Fibroblast of skin of left biceps (primary cell): ENCODE measurements at places on chromosomes 16 and 17.

- DNase-seq: no peak
Observed at GRCh38 chr16:82623241-82623640, 3.5 kb upstream of the CDH13 start.

DNA sequence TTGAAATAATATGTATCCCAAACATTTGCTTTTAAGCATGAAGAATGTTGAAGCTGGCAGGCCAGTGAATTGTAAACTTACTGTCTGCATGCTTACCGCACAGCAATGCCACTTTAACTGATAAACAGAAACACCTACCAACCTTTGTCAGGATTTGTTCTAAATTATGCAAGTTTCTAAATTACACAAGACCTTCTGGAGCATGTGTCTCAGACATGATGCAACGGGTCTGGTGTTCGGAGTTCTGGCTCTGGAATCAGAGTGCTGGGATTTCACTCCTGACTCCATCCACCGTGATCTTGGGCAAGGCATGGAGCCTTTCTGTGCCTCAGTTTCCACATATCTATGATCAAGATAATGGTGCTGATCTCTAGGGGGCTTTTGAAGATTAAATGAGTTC lies 111.2 kb downstream of the CCT6B start:
- no peak for DNase-seq

DNA sequence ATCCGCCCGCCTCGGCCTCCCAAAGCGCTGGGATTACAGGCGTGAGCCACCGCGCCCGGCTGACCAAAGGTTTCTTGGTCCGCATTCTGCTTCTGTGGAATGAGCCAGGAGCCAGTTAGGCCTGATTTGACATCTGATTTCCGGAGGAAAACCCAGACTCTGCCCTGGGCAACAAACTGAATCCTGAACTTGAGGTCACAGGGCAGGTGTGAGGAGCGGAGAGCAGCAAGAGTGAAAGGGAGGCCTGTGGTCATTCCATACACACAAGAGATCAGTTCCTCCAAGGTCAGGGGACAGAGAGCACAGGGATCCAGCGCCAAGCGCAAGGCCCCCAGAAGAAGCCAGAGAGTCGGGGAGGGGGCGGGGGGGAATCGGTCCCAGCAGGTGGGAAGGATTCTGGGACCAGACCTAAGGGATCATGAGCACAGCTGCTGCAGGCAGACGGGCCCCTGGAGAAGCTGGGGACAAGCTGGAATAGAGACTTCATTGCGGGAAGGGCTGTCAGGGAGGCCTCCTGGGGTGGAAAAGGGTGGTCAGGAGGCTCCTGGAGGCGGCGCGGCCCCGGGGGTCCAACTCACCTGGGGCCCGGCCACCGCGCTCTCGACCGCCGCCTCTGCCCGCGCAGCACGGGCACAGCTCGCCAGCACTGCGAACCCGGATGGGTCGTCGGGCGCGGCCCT lies 436 bp downstream of the SHPK start:
- DNase-seq: no peak

DNA sequence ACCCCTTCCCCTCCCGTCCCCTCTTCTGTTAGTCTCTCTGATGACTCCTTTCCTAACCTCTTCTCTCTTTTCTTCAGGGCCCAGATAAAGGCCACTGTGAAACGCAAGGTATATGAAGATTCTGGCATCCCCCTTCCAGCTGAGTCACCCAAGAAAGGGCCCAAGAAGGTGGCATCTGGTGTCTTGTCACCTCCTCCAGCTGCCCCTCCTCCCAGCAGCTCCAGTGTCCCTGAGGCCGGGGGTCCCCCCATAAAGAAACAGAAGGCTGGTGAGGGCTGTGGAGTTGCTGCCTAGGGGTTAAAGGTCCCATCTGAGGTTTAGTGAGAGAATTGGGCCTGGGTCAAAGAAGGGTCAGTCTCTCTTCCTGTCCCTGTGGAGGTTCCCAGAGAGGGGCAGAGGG lies 4.0 kb downstream of the RNASEK start:
- no peak for DNase-seq

DNA sequence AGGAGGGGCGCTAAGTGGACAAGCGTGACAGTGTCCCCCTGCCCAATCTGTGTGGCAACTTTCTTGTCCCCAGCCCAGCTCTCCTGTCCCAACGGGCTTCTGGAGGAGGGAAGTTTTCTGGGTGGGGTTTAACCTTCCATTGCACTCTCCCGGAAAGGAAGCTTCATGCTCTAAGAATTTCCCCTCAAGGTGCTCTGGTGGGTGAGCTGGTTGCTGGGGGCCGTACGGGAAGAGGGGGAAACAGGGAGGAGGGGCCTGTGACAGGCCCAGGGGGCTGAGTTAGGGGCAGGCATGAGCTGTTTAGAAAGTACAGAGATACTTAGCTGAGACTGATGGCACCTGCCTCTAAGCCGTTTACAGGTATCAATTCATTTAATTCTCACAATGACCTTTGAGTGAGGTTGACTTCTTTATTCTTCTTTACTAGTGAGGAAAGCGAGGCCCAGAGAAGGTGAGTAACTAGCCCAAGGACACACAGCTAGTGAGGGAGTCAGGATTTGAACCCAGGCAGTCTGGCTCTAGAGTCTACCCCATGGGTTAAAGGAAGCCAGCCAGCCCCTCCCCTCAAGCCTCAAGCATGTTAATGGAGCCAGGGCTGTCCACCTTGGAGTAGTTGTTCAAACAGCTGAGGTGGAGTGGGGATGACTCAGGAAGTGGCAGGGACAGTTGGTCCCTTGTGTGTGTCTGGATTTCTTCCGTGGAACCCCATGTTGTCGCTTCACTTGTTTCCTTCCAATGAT lies 18.9 kb downstream of the ADGRG1 start:
- no peak for DNase-seq

GRCh38 chr17:78840780-78841611 lies at the start of gene USP36:
Gene USP36 (minus strand): TSS chr17:78840814. CDS start chr17:78836363, 4,451 bp downstream.
- peak; percentile 95 for DNase-seq
